ENCODE measurements at places on chromosomes 5 and 9.
A peak's percentile ranks its signal among the peaks of the same experiment; 100 is the strongest.

- DNase-seq = no peak
Observed at GRCh38 chr9:86491468-86492266, 137.5 kb upstream of the TUT7 start.

DNA sequence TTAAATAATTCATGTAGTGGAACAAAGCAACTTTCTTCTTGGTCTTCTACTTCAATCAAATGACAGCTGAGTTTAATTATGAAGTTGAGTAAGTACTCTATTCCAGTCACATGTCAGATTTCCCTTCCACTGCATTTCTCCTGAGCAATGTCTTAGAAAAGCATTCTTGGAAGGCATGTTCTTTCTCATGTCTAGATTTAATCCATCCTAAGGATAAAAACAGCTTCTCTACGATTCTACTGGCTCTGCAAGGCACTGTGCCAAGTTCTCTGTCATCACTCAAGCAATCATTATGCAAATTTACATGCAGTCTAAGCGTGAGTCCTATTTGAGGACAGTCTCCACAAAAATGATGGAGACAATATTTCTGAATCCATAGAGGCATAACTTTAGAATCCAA, 142.4 kb downstream of the YIPF5 start:
- no peak for DNase-seq

DNA sequence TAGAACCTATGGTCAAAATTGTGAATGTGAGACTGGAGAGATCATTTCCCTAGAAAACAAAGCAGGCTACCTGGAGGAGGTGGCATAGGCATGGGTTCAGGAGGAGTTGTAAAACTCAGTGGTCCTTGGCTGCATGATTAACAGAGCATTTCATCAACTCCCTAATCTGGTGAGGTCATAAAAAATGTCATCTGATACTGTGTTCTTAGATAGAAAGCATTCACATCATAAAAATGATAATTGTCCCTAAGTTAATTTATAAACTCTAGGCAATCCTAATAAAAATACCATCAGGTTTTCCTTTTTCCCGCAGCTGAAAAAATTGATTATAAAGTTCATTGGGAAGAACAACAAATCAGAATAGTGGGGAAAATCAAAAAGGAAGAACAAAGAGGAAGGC, 60.6 kb upstream of the GALNT10 start:
- DNase-seq = no peak

DNA sequence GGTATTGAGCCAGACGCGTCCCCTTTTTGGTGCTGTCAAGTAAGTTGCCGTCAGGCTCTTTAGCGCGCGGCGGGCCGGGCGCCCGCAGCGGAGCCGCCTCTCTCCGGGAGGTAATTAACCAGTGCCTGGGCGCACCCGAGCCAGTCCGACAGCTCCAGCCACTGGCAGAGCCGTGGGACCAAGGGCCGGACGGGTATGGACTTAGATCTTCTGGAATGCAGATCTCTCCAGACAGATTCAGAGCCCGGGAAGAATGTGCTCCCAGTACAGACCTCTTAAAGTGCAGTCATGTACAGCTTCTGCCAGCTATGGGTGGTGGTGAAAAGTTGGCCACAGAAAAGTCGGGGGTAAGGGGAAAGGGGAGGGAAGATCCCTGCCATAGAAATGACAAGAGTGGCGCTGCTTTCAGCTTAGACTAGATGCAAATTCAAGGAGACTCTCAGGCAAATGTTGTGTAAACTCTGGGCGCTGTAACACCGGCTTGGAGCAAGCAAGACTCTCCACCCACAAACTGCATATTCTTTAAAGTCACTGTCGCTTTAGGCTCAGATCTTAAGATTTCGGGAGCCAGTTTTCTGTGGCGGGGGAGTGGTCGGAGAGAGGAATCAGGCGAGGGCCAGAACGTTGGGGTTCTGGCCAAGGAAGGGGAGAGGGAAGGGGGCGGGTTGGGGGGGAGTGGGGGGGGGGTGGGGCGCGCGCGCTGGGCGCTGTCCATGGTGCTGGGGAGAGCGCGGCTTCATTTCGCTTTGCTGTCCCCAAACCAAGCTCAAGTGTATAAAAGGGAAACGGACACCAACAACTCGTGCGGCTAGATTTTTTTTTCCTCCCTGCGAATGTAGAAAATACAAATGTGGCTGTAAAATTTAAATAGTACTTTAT, 29.2 kb downstream of the NR2F1 start:
- DNase-seq = no peak

GRCh38 chr5:55734658-55735057, 3.2 kb upstream of the DDX4 start:
- no peak for DNase-seq

- no peak for DNase-seq
Observed at GRCh38 chr5:76007904-76008303, 75.3 kb upstream of the SV2C start.

DNA sequence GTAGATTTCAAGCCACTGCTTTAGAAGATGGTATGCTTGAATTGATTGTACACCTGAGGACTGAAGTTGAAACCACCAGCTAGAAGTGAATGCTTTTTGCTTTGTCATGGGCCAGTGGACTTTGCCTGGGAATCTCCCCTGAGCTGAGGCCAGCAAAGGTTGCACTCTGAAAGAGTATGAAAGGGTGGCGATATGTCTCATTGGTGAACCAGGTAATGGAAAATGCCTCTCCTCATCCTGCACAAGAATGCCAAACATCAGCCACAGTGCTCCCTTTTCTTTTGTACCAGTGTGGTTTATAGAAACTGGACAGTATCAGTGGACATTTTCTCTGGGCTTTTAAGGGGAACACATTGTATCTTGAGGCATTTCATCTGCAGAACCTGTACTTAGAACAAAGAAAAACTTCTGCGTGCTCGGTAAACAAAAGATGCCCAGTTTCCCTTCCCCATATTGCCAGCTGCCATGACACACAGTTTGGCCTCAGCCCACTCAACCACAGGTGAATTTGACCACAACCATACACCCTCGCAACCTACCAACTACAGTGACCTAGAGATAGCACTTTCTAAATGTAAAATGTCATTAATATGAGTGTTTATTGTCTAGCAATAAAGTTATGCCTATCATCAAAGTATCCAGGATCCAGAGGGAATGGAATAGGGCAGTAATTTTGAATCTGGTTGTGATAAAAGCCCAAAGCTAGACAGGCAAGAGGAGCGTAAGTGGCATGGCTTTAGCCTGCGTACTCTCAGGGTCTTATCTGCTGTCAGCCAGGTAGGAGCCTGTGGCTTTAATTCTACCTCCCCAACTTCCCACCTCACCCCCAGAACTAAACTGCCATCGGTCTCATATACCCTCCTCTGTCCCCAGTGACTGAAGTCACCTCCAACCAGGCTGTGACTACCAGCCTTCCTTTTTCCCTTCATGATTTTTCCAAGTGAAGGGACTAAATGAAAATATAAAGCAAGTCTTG, 79.5 kb upstream of the LHFPL2 start:
- DNase-seq = no peak

GRCh38 chr5:72271702-72272101, 48.3 kb downstream of the MRPS27 start:
- DNase-seq = no peak

- DNase-seq = peak; percentile 2
Observed at GRCh38 chr9:84697509-84698114, 28.1 kb downstream of the NTRK2 start.

- DNase-seq = no peak
Observed at GRCh38 chr9:8536845-8537244, 737.3 kb upstream of the DMAC1 start.

GRCh38 chr9:76602199-76602598, 143.2 kb downstream of the GCNT1 start:
- DNase-seq = no peak

All from activated T-cell treated with anti-CD3 and anti-CD28 coated beads for 1 hour (primary cell).